ENCODE measurements at places on chromosomes 7 and 10. TPM values are rescaled to one million over a fixed set of nuclear protein-coding genes. Genes with fewer than 3 reads are reported as not detected.
A peak's percentile ranks its signal among the peaks of the same experiment; 100 is the strongest.

The TMEM270 gene
- not detected for polyA plus RNA-seq

The TEX36 gene
- polyA plus RNA-seq: not detected

The TMEM273 gene
- 6.1 TPM for polyA plus RNA-seq

The LIPK gene
- not detected for polyA plus RNA-seq

The CDHR3 gene
- 1.8 TPM for polyA plus RNA-seq

The PNLIPRP1 gene
- polyA plus RNA-seq: not detected

- H3K27ac ChIP-seq: no peak overlapping the region
- H3K27me3 ChIP-seq: no peaks in the 10 kb centered on the region
- H3K4me1 ChIP-seq: no peaks in the 10 kb centered on the region
- no peaks in the 10 kb centered on the region for H3K36me3 ChIP-seq
- no peak overlapping the region for H3K4me3 ChIP-seq
- DNase-seq: no peak
These were observed 231.8 kb downstream of the WDR37 start for GRCh38 chr10:1287971-1288401.

DNA sequence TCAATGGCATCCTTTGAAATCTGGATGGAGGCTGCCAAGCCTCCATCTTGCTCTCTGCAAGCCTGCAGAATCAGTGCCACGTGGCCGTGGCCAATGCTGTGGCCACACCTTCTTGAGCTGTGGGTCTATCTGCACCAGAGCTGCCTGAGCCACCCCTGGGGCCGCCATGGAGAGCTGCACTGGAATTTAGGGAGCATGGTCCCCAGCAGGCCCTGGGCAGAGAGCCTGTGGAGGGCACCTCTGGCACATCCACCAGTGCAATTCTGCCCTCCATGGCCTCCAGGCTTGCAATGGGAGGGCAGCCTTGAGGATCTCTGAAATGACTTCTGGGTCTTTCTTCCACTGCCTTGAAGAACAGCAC lies 55.6 kb upstream of the NKX6-2 start:
- no peaks in the 10 kb centered on the region for H3K36me3 ChIP-seq
- no peaks in the 10 kb centered on the region for H3K27me3 ChIP-seq
- no peaks in the 10 kb centered on the region for H3K4me1 ChIP-seq
- no peak for DNase-seq

- peak overlapping the region; percentile 69 for H3K27ac ChIP-seq
- H3K4me1 ChIP-seq: peaks cover 10% of the 10 kb centered on the region
- H3K4me3 ChIP-seq: no peak overlapping the region
- H3K27me3 ChIP-seq: no peaks in the 10 kb centered on the region
- no peaks in the 10 kb centered on the region for H3K36me3 ChIP-seq
These were observed 62.6 kb downstream of the ADK start for GRCh38 chr10:74213571-74214162.

DNA sequence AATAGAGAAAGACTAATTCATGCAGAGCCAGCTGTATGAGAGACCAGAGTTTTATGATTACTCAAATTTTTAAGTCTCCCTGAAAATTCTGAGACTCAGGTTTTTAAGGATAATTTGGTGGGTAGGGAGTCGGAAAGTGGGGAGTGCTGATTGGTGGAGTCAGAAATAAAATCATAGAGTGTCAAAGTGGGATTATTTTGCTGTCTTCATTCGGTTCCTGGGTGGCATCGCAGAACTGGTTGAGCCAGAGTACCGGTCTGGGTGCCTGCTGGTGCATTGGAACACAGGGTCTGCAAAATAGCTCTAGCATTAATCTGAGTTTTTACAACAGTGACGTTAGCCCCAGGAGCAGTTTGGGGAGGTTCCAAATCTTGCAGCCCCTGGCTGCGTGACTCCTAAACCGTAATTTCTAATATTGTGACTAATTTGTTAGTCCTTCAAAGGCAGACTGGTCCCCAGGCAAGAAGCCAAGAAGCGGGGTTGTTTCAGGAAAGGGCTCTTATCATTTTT lies 32.4 kb downstream of the GPRIN2 start:
- H3K4me3 ChIP-seq: no peak overlapping the region
- no peaks in the 10 kb centered on the region for H3K36me3 ChIP-seq
- no peak overlapping the region for H3K27ac ChIP-seq
- no peaks in the 10 kb centered on the region for H3K27me3 ChIP-seq

- DNase-seq: no peak
- no peak overlapping the region for H3K4me3 ChIP-seq
- H3K27ac ChIP-seq: no peak overlapping the region
- no peaks in the 10 kb centered on the region for H3K27me3 ChIP-seq
- H3K4me1 ChIP-seq: no peaks in the 10 kb centered on the region
These were observed 142.8 kb downstream of the PTEN start for GRCh38 chr10:88006261-88006660.

- H3K36me3 ChIP-seq: no peaks in the 10 kb centered on the region
- no peaks in the 10 kb centered on the region for H3K27me3 ChIP-seq
- no peaks in the 10 kb centered on the region for H3K4me1 ChIP-seq
These were observed 42.3 kb upstream of the SGCE start for GRCh38 chr7:94698275-94698674.

DNA sequence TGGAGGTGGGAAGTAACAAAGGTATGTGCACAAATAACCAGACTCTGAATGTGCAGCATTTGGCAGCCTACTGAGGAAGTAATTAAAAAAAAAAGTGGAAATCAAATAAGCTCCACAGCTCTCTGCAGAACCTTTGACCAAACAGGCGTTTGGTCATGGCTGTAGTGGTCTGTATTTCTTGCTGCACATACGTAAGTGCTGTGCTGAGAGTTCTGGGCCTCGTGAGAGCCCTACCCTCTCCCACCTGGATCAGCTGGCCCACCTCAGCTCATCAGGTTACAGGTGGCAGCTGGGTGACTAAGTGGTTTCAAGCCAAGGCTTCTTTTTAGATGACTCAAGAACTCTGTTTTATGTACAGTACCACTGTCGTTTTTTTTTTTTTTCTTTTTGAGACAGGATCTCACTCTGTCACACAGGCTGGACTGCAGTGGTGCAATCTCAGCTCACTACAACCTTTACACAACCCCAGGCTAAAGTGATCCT lies 178.2 kb upstream of the KLF6 start:
- DNase-seq: no peak
- no peaks in the 10 kb centered on the region for H3K27me3 ChIP-seq
- H3K4me1 ChIP-seq: peaks cover 19% of the 10 kb centered on the region
- H3K4me3 ChIP-seq: no peak overlapping the region

- no peaks in the 10 kb centered on the region for H3K27me3 ChIP-seq
- H3K27ac ChIP-seq: no peak overlapping the region
- no peak for DNase-seq
- H3K4me1 ChIP-seq: no peaks in the 10 kb centered on the region
- H3K36me3 ChIP-seq: no peaks in the 10 kb centered on the region
- no peak overlapping the region for H3K4me3 ChIP-seq
These were observed 397.6 kb downstream of the GPAM start for GRCh38 chr10:111785921-111786320.

DNA sequence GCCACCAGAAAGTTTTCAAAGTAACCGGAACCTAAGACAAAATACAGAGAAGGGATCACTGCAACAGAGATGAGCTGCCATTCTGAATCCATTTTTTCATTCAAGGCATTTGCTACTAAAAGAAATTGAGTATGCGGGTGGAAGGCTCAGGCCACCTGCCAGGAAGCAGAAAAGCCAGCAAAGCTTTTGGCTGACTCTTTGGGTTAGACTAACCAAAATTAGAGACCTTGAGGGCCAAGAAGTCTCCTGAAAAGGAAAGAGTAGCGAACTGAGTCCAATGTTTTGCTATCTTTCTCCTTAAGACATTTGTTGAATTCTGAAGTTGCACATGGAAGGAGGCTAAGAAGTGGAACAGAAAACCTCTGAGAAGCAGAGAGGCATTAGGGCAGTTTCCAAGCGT lies 79.0 kb downstream of the FAS start:
- no peaks in the 10 kb centered on the region for H3K36me3 ChIP-seq
- H3K27ac ChIP-seq: no peak overlapping the region
- no peaks in the 10 kb centered on the region for H3K27me3 ChIP-seq
- H3K4me3 ChIP-seq: no peak overlapping the region

GRCh38 chr7:12768948-12769347 lies 81.5 kb downstream of the ARL4A start:
- H3K36me3 ChIP-seq: no peaks in the 10 kb centered on the region
- DNase-seq: no peak
- no peak overlapping the region for H3K27ac ChIP-seq
- H3K27me3 ChIP-seq: no peaks in the 10 kb centered on the region
- H3K4me1 ChIP-seq: no peaks in the 10 kb centered on the region

All from B cell (primary cell).